ENCODE measurements at places on chromosomes 6 and 20.

- DNase-seq, result no peak
Measured at GRCh38 chr6:37665304-37665703, 32.4 kb downstream of the MDGA1 start.

DNA sequence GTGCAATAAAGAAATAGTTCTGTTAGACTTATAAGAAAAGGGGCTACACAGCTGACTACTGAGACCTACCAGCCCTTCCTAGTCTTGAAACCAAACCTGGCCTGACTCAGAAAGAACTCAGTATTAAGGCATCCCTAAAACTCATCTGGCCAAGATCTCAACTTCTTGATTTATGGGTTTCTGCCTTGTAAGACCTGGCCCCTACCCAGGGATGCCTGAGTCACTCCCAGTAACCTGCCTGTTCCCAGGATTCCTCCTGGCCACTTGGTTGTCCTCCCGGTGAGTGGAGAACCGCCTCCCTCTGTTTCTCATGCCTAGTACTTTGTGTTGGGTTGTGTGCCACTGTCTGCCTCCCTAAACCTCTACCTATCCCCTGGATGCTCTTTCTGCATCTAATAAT lies 189.4 kb upstream of the PREP start:
- no peak for DNase-seq

DNA sequence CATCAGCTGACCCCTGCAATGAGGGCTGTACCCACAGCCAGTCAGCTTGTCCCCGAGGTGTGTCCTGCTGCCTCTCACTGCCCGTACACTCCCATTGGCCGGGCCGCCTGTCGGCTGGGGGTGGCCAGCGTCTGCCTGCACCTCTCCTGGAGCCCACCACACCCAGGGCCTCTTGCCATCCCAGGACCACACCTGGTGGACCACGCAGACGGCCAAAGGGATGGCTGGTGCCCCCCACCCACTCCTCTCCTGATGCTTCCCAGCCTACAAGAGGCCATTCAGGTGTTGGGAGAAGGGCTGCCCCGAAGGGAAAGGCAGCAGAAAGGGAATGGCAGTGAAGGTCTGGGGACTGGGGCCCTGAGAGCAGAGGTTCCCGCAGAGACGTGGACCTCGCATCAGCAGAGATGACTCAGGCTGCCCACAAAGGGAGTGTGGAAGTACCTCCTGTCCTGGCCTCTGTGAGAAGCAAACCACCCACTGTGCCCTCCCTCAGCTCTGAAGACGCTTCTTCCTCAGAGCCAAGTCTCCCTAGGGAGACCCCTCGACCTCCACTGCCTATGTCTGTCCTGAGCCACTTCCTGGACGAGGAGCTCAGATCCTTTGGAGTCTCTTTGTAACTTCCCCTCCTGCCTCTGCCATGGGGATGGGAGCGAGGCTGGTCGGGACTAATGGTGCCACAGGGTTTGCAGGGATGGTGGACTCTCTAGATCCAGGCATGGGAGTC lies 60.9 kb downstream of the PYGB start:
- DNase-seq, result no peak

DNA sequence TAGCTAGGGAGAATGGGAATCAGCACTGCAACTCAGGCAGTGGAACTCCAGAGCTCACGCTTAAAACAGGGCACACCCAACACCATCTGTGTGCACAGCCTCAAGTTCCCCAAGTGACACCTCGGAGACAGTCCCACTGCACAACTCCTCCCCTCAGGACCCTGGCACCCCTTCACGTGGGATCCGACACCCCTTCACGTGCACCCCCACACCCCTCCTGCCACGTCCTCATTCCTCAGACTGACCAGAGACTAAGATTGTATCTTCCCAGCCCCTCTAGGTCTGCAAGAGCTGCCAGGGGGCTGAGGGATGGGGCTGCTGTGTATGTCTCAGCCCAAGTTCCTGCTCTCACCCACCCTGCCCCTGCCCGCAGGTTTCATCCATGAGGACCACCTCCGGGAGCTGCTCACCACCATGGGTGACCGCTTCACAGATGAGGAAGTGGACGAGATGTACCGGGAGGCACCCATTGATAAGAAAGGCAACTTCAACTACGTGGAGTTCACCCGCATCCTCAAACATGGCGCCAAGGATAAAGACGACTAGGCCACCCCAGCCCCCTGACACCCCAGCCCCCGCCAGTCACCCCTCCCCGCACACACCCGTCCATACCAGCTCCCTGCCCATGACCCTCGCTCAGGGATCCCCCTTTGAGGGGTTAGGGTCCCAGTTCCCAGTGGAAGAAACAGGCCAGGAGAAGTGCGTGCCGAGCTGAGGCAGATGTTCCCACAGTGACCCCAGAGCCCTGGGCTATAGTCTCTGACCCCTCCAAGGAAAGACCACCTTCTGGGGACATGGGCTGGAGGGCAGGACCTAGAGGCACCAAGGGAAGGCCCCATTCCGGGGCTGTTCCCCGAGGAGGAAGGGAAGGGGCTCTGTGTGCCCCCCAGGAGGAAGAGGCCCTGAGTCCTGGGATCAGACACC lies 7.6 kb downstream of the MYL9 start:
- DNase-seq, result no peak

DNA sequence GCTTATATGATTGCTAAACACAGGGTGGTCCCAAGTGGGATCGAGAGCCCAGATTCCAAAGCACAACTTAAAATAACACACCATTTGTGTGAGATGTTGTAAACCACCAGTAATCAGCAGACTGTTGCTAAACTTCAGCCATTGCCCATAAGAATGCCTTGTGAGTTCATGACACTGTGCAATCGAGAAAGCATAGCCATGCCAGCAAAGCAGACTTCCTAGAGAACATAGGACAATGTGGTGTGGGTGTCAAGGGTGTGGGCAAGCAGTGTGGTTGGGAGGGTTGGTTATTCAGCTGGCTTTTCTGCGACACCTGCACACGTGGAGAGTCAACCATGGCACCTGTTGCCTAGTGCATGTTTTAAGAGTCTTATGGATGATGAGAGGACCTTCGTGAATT lies 16.1 kb upstream of the CALHM6 start:
- no peak for DNase-seq

DNA sequence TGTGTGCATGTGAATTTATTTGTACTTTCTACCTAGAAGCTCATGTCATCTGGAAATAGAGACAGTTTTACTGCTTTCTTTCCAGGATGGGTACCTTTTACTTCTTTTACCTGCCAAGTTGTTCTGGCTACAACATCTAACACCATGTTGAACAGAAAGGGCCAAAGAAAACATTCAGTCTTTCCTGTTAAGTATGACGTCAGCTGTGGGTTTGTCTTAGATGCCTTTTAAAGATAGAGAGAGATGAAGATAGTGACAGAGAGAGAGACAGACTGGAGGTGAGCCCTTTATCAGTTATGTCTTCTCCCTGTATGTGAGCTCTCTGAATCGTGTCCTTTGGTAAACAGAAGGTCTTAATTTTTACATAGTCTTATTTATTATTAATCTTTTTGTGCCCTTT lies 3.4 kb upstream of the DACT2 start:
- DNase-seq, result no peak

DNA sequence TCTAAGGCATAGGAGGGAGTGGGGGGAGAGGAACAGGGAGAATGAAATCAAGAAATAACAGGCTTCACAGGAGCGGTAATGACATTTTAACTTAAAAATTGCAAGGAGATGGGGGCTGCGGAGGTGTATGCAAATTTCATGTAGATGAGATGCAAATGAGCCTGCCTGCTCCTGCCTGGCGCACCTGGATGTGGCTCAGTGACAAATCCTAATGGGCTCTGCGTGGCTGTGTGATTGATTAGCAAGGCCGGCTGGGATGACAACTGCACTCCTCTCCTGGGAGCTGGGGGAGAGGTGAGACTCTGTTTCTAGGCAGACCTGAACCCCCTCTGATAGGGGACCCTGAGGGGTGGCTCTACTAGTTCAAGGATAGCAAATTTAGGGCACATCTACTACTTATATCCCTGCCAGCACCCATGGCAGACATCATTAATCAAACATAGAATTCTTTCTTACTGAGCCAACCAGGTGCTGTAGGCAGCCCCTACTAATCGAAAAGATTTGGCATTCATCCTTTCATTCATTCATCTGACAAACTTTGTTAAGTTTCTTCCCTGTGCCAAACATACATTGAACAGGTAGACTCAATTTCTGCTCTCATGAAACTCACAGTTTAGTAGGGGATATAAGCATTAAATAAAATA lies 38.4 kb upstream of the TGM2 start:
- DNase-seq, result no peak

GRCh38 chr6:168062346-168063289 lies 16.4 kb downstream of the FRMD1 start:
- no peak for DNase-seq

- DNase-seq, result no peak
Measured at GRCh38 chr6:34791164-34791700, 651 bp upstream of the BLTP3A start.

- DNase-seq, result no peak
Measured at GRCh38 chr6:18203786-18204185, 48.6 kb downstream of the KDM1B start.

- no peak for DNase-seq
Measured at GRCh38 chr6:83958241-83958685, 75.3 kb upstream of the MRAP2 start.

DNA sequence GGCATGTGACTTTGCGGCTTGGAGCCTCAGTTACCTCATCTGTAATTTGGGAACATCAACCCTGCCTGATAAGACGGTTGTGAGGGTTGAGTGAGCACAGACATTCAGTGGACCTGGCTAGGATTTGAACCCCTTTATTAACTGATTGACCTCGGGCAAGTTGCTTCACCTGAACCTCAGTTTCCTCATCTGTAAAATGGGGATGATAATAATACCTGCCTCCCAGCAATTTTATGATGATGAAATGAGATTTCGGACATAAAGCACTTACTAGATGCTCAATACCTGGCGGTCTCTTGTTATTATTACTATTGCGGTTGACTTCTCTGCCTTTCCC lies 51.5 kb downstream of the CEBPB start:
- no peak for DNase-seq

DNA sequence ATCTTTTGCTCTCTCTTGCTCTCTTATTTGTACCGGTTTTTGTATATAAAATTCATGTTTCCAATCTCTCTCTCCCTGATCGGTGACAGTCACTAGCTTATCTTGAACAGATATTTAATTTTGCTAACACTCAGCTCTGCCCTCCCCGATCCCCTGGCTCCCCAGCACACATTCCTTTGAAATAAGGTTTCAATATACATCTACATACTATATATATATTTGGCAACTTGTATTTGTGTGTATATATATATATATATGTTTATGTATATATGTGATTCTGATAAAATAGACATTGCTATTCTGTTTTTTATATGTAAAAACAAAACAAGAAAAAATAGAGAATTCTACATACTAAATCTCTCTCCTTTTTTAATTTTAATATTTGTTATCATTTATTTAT lies 15.9 kb downstream of the VEGFA start:
- DNase-seq, result no peak

GRCh38 chr6:66553441-66553840 lies 846.4 kb upstream of the EYS start:
- no peak for DNase-seq

DNA sequence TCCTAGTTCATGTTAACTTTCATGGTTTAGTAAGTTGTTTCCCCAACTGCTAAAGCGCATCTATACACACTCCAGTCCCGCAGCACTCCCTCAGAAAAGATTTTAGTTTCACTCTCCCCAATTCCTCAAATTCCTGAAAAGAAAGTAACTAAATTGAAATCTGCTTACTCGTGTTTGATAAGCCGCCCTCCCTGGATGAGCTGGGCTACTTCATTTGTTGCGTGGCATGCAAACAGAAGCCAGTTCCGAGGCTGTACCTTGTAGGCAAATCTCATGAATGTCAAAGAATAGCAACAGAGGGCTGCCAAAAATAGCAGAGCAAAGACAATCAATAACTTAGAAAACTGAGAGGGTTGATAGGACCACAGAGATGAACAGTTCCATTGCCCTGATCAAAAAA lies 16.9 kb downstream of the MPC1 start:
- DNase-seq, result no peak

- DNase-seq, result no peak
Measured at GRCh38 chr20:44886266-44886651, 754 bp downstream of the YWHAB start.

DNA sequence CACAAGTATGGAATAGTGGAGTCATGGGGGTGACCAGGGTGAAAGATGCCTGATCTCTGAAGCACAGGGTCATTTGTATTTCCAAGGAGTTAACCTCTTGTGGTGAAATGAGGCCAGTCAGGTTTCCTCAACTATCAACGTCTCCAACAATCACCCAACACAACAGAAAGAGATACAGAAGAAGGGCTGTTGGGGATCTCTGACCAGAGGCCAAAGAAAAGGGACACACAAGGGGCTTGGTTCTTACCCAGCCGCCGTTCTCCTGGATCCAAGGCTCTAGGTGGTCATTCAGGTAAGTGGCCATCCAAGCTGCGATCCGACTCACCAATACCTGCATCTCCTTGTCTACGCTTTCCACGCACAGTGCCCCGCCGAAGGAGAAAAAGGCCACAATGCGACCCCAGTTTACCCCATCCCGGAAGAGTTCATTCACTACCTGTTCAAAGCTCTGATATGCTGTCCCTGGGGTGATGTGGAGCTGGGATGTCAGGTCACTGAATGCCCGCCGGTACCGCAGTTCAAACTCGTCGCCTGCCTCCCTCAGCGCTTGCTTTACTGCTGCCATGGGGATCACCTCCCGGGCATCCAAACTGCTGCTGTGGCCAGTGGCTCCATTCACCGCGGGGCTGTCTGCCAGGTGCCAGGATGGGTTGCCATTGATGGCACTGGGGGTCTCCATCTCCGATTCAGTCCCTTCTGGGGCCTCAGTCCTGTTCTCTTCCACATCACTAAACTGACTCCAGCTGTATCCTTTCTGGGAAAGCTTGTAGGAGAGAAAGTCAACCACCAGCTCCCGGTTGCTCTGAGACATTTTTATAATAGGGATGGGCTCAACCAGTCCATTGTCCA lies 1.0 kb downstream of the BCL2L1 start:
- no peak for DNase-seq

DNA sequence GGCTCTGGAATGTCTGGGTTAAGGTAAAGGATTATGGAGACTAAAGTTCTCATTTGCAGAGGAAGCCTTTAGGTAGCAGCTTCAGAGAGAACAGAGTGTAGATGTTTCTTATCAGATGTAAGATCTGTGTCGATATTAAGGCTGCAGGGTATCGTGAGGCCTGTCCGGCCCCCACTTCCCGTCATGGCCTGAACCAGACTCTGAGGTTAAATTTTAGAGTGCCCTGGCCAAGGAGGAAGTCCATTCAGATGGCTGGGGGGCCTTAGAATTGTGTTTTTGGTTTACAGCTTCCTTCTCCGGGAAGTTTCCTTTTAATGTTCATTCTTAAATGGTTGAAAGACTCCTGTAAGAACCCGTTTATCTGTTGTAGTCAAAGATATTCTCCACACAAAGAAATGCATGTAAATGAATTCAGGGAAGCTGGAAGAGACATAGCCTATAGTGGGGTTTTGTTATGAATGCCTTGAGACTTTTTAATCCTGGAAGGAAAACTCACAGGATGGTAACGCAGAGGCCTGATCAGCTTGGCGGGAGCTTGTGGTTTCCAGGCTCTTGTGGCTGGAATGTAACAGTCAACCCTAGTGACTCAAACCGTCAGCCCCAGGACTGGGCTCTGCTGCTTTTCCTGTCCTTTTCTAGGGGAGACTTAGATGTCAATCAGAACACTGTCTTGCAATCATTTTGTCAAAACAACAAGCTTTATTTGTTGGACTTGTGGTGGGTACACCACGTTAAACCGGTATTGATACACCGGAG lies 34.7 kb downstream of the KIF25 start:
- DNase-seq, result no peak

- DNase-seq, result no peak
Measured at GRCh38 chr6:20313051-20313450, 88.6 kb upstream of the E2F3 start.

GRCh38 chr6:87747646-87748045 lies 45.6 kb upstream of the AKIRIN2 start:
- no peak for DNase-seq

All from NCI-H187 treated with DMSO at 0.1 percent for 48 hours (cell line).